Lower lobe of right lung (tissue), 2 donors: ENCODE measurements at places on chromosomes 3 and 15. TPM values are rescaled to one million over a fixed set of nuclear protein-coding genes. Genes with fewer than 3 reads are reported as not detected.

- DNase-seq, result peak; percentile 53
Observed at GRCh38 chr3:151085889-151086483, 522 bp downstream of the MED12L start.

DNA sequence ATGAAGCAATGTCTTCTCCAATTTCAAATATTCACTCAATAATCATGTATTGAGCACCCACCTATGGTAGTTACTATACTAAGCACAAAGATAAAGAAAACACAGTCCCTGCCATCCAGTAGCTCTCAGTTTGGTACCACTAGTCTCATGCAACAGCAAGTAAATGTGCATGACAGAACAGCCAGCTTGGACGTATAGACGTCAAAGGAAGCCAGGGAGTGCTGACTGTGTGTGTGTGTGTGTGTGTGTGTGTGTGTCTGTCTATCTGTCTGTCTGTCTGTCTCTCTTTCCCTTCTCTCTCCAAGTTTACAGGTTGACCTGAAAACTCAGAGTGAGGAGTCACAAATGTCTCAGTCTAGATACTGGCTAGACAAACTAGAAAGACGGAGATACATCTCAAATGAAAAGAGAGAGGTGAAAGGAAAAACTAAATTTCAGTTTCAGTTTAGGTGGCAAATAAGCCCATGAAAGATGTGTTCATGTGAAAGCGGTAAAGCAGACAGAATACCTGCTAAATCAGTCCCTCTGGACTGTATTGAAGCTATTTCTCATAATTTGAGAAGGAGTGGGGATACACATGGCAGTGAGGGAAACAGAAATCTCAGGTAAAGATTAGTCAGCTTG, 141.1 kb upstream of the PTPRG start:
- no peak for DNase-seq

DNA sequence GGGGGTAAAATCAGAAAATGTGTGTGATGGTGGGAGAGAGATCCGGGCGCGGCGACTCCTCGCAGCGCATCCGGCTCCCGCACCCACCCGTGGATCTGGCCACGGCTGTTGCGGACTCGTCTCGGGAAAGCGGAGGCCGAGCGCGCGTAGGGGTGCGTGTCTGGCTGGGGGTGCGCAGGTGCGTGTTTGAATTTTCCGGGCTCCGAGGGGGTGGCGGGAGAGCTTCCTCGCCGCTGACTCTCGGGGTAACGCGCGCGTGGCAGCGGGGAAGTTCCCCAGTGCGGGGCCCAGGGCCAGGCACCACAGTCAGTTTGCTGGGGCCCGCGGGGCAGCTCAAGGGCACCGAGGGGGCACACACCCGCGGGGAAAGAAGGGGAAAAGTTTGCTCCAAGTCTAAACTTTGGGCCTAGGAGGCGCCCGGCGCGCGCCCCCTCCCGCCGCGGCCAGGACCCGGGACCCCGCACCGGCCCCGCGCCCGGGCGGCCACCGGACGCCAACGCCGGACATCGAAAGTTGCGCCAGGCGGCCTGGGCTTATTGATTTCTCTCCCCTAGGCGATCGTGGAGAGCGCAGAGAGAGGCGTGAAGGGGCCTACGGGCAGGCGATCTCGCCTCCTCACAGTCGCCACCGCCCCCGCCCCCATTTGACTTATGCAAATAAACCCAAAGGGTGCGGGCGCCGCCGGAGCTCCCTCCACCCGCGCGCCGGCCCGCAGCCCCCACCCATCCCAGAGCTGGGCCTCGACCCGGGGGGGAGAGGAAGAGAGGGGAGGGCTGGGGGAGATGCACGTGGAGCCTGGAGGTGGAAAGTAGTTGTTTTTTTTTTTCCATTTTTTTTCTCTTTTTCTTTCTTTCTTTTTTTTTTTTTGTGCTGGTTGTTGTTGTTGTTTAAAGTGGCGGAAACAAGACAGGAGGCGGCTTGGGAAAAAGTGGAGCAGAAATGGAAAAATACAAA, 639 bp downstream of the FOXP1 start:
- DNase-seq, result peak; percentile 91

GRCh38 chr3:51604212-51604611, 65.7 kb downstream of the RAD54L2 start:
- DNase-seq, result no peak

RASGRF1 gene
- total RNA-seq, result 82.6 TPM

- DNase-seq, result peak; percentile 88
Observed at GRCh38 chr15:77496715-77497109, 76.0 kb downstream of the HMG20A start.

DNA sequence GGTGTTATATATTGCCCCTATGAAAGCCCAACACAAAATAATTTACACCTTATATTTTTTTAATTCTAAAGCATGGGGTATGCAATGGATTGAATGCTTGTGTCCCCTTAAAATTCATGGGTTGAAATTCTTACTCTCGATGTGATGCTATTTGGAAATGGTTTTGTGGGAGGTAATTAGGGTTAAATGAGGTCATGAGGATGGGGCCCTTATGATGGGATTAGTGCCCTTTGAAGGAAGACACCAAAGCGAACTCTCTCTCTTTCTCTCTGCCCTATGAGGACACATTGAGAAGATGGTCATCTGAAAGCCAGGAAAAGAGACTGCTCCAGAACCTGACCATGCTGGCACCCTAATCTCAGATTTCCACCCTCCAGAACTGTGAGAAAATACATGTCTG, 7.6 kb upstream of the SRGAP3 start:
- DNase-seq, result no peak

HRG gene
- total RNA-seq, result not detected

- no peak for DNase-seq
Observed at GRCh38 chr3:124383051-124383450, 347.2 kb upstream of the UMPS start.

DNA sequence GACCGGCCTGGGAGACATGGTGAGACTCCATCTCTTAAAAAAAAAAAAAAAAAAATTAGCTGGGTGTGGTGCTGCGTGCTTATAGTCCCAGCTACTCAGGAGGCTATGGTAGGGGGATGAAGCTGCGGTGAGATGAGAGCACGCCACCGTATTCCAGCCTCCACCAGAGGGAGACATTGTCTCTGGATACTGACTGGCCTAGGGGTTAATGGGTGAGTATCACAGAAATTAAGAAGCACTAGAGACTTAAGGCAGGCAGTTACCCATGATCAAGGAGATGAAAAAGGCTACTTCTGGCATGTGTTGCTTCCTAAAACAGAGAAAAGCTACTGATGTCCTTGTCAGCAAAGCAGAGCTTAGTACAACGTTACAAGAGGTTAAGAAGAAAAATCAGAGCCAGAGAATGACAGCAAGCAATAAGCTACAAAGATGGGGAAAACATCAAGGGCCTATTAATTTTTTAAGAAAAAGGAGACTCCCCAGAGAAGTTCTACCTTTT, 8.6 kb downstream of the TFRC start:
- DNase-seq, result no peak

GORASP1 gene
- 81.6 TPM for total RNA-seq

RBPMS2 gene
- 4.0 TPM for total RNA-seq

LRTM1 gene
- not detected for total RNA-seq

GRCh38 chr15:83207009-83207659, 489 bp downstream of the HDGFL3 start:
- peak; percentile 60 for DNase-seq

GRCh38 chr15:101406526-101407195, 82.8 kb downstream of the PCSK6 start:
- DNase-seq, result no peak

DNA sequence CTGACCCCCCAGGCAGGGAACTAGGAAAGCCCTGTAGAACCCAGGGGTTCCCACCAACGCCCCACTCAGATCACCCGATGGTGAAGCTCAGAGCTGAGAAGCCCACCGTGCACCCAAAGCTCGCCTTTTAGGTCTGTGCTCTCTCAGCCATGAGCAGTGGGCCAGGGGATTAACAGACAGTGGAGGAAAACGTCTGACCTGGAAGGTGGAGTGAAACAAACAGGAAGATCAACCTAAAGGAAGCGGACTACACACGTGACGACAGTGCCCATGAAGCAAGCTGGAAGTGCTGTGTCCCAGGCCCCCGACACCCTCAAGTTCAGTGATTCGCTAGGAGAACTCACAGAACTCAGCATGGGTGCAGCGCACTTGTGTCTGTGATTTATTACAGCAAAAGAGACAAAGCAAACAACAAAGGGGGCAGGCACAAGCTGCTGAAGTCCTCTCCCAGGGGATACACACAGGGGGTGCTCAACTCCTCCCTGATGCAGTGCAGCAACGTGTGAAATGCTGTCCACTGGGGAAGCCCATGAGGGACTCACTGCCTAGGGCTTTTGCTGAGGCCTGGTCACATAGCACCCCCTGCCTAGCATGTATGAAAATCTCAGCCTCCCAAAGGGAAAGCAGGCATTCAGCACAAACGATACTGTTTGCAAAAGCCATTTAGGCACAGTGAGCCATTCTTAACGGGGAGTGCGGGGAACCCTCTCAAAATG, 43.5 kb downstream of the CFAP92 start:
- DNase-seq, result no peak

SNTN gene
- total RNA-seq, result 12.8 TPM
